ENCODE measurements at places on chromosomes 3 and 15. TPM values are rescaled to one million over a fixed set of nuclear protein-coding genes. Genes with fewer than 3 reads are reported as not detected.

SLC27A2 gene
- 1.3 TPM for total RNA-seq

MAP1A gene
- total RNA-seq, result 0.17 TPM

ALPK3 gene
- 29.4 TPM for total RNA-seq

HTD2 gene
- 7.7 TPM for total RNA-seq

LRRK1 gene
- total RNA-seq, result 7.5 TPM

IFRD2 gene
- total RNA-seq, result 93.9 TPM

FANCD2OS gene
- not detected for total RNA-seq

FBLN2 gene
- 7.7 TPM for total RNA-seq

ATP13A5 gene
- not detected for total RNA-seq

TMEM108 gene
- total RNA-seq, result not detected

GXYLT2 gene
- total RNA-seq, result 0.09 TPM

SLC9C1 gene
- total RNA-seq, result 0.11 TPM

PLCH1 gene
- not detected for total RNA-seq

OSTN gene
- total RNA-seq, result not detected

VEPH1 gene
- total RNA-seq, result 0.86 TPM

CCR9 gene
- total RNA-seq, result not detected

MASP1 gene
- 0.43 TPM for total RNA-seq

THBS1 gene
- 6,983 TPM for total RNA-seq

C3orf62 gene
- total RNA-seq, result 2.8 TPM

INO80 gene
- total RNA-seq, result 19.6 TPM

GCSAM gene
- total RNA-seq, result not detected

SLC12A8 gene
- 0.11 TPM for total RNA-seq

PTH1R gene
- not detected for total RNA-seq

DNAH12 gene
- under 0.01 TPM for total RNA-seq

BCHE gene
- 36.1 TPM for total RNA-seq

GPR62 gene
- under 0.01 TPM for total RNA-seq

MINDY2 gene
- total RNA-seq, result 13.2 TPM

MORF4L1 gene
- 448 TPM for total RNA-seq

SH3GL3 gene
- total RNA-seq, result not detected

GABRB3 gene
- total RNA-seq, result under 0.01 TPM

CLEC3B gene
- total RNA-seq, result 0.65 TPM

KBTBD13 gene
- not detected for total RNA-seq

SLC51A gene
- not detected for total RNA-seq

ARHGEF3 gene
- 10.1 TPM for total RNA-seq

EEF1AKMT4 gene
- 4.0 TPM for total RNA-seq

CYFIP1 gene
- total RNA-seq, result 90.5 TPM

SMCO1 gene
- total RNA-seq, result not detected

TASOR gene
- 72.4 TPM for total RNA-seq

VIPR1 gene
- 0.09 TPM for total RNA-seq
